Natural killer cell (primary cell): ENCODE measurements at places on chromosomes 16 and 17.

- DNase-seq: no peak
Observed at GRCh38 chr16:88356727-88357199, 26.0 kb upstream of the ZNF469 start.

DNA sequence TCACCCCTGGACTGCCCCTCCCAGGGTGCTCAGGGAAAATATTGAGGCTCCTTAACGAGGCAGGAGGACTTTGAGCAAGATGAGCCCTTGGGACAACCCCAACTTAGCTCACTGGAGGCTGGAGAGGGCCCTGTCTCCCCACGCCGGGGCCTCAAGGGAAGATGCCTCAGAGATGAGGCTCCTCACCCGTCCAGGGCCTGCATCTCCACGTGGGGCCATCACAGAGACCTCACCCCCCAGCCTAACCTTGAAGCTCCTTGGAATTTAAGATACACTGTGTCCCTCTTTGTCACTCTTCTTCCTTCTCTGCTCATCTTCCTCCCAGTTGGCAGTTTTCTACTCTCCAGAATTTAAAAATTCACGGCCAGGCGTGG, 11.2 kb downstream of the COX4I1 start:
- no peak for DNase-seq

DNA sequence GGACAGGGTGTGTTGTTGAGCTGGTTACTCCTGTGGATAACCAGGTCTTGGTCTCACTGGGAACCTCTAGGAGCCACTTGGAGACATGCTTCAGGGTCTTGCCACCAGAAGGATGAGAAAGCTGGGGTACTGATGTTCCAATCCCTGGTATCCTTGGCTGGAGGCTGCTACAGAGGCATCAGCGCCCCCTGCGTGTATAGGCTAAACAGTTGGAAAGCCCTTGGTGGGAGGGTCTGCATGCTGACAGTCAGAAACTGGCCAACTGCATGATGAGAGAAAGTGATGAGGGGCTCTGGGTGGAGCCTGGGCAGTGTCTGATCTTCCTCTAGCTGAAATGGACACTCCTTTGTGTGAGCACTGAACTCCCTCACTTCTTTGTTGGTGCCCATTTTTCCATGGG, 536.9 kb downstream of the XYLT1 start:
- DNase-seq: no peak

GRCh38 chr16:86524029-86524428, 13.7 kb downstream of the FOXF1 start:
- no peak for DNase-seq

- no peak for DNase-seq
Observed at GRCh38 chr17:48293319-48294019, 136.5 kb downstream of the SKAP1 start.

GRCh38 chr16:87002717-87003413, 314.3 kb downstream of the C16orf95 start:
- no peak for DNase-seq
